ENCODE measurements at places on chromosomes 7 and 10. TPM values are rescaled to one million over a fixed set of nuclear protein-coding genes. Genes with fewer than 3 reads are reported as not detected.

OPN4 gene
- not detected for total RNA-seq

RADIL gene
- 8.3 TPM for total RNA-seq

TAS2R41 gene
- total RNA-seq: not detected

LIPK gene
- total RNA-seq: not detected

NPY gene
- total RNA-seq: 2.9 TPM

MYH16 gene
- total RNA-seq: not detected

C10orf67 gene
- total RNA-seq: 0.21 TPM

TLX1 gene
- total RNA-seq: not detected

DNA sequence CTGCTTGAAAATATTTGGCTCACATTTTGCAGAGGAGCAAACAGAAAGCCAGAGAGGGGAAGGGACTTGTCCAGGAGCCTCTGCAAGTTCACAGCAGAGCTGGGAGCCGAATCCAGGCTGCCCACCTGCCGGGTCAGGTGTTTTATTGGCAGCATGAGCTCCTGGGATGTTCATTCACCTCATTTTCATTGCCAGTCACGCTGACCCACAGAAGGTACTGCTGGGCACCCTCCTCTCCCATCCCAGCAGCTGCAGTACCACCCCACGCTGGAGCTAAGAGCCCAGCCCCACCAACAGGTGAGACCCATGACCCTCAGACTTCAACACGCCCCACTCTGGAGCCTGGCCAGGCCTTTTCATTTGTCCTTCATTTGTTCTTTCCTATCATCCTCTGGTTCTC is 102.7 kb downstream of the GRID1 start:
- DNase-seq: no peak

DNA sequence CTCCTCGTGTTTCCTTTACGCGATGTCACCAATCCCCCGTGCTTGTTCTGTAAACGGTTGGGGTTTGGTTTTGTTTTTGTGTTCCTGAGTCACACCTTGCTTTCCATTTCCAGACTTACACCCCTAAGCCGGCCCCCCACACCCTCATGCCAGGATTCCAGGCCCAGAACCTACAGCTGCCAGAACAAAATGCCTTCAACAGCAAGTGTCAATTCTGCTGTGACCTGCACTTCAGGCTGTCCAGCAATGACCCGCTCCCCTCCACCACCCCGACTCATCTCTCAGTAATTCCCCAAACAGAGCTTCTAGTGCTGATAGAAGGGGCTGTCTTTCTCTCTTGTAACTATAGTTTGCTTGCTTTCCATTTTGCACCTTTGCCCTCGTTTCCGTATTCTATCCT is 722.1 kb upstream of the CELF2 start:
- DNase-seq: no peak

DNA sequence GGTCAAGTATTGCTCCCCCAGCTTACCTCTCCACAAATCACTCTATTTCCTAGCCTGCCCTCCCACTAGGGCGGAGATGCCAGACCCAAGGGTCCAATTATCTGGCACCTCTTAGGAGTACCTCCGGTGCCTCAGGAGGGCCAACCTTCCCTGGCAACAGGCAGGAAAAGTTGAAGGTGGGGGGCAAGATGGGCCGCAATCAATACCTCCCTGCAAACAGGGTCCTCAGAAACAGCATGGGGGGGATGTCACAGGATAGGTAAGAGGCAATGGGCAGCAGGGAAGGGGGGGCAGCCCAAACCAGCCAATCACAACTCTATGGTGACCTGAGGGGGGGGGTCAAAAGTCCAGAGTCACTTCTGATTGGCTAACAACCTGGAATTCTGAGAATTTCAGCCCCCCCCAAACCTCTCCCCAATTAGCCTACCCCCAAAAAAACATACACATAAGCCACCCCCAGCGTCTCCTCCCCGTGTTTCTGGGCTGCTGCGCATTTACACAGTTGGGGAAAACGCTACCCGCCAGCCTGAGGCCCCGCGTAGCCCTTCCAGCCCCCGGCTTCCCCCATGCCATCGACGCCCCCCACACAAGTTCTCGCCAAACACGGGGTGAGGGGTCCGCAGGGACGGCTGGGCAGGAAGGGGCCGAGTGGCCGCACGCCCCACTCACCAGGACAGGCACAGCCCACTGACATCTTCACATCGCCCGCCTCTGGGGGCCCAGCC is 589 bp downstream of the LDB1 start:
- DNase-seq: peak; percentile 80

- no peak for DNase-seq
Measured at GRCh38 chr7:18558503-18558902, 63.0 kb downstream of the HDAC9 start.

GRCh38 chr7:148191391-148192065 is 399.0 kb upstream of the C7orf33 start:
- no peak for DNase-seq

DNA sequence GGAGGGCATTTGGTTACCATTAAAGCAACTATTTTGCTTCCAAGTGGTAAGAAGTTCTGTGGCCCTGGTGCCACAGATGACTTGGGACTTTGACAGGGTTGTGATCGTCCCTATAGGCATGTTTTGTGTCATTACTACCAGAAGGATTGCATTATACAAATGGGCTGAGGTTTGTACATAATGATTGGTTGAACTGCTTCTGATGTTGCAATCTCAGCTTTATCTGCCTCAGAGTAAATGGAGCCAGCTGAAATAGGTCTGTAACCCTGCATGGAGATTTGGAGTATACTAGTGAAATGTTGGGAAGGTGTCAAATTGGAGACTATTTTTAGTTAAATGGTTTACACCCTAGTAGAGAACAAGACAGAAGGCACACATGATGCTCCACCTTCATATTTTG is 46.1 kb upstream of the SEPTIN7 start:
- no peak for DNase-seq

GRCh38 chr10:84606428-84606827 is 278.0 kb downstream of the CCSER2 start:
- no peak for DNase-seq

- no peak for DNase-seq
Measured at GRCh38 chr7:30224511-30225062, 59.8 kb upstream of the ZNRF2 start.

DNA sequence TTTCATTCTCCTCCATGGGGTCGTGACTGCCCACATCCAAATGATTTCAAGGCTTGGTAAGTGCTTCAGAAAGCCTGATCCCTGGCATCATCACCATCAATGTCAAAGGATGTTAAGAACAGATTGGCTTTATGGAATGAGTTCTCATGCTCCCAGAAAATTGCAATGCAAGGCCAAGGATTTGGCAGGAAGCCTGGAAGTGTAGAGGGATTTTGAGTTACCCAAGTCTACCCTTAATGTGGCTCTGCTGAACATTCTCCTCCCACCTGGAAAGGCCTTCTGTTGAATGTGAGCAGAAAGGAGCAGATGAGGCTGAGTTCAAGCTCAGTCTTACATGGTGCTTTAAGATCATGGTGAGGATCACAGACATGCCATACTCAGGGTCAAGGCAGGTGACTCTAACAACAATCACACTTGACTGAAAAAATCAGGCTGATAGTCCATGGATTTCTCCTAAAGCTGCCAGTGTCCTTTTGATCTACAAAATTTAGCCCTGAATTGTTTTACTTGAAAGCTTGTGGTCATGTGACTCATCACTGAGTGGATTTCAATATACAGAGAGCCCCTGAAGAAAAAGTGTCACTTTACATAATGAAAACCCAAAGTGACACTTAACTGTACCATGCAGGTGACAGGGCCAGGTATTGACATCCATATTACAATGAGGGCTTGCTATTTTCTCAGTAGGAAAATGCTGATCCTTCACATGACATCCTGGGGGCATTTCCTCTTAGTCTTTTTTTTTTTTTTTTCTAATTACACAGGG is 111.1 kb upstream of the PDLIM1 start:
- no peak for DNase-seq

Measured in uterus (tissue), 4 donors.